Suprapubic skin (tissue), 4 donors: ENCODE measurements at places on chromosomes 13 and 19. TPM values are rescaled to one million over a fixed set of nuclear protein-coding genes. Genes with fewer than 3 reads are reported as not detected.

DNA sequence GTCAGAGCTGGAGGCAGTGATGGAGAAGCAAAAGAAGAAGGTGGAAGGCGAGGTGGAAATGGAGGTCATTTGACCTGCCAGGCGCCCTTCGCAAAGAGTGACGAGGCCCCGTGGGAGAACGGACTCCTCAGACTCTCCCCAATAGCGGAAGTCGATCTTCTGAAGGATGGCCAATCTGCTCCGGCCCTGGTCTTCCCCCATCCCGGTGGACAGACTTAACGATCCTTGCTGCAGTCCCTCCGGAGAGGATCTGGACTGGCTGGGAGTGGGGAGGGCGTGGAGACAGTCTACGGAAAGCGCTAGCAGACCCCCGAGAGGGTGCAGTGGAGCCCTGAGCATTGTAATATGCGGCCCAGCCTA lies 11.9 kb downstream of the EPS8L1 start:
- H3K36me3 ChIP-seq, result peaks cover 23% of the 10 kb centered on the region
- H3K4me1 ChIP-seq, result peaks cover 30% of the 10 kb centered on the region
- H3K27ac ChIP-seq, result no peak overlapping the region
- H3K4me3 ChIP-seq, result peak overlapping the region; percentile 51

- no peaks in the 10 kb centered on the region for H3K36me3 ChIP-seq
- H3K4me3 ChIP-seq, result no peak overlapping the region
- H3K27ac ChIP-seq, result peak overlapping the region; percentile 8
- H3K27me3 ChIP-seq, result no peaks in the 10 kb centered on the region
Measured at GRCh38 chr13:34155931-34156607, 338.1 kb downstream of the RFC3 start.

KLK10 gene
- 45.2 TPM for total RNA-seq

SIGLEC11 gene
- not detected for total RNA-seq

SERP2 gene
- 1.3 TPM for total RNA-seq
